Breast epithelium (tissue), 4 donors: ENCODE measurements at places on chromosomes 1 and 21. TPM values are rescaled to one million over a fixed set of nuclear protein-coding genes. Genes with fewer than 3 reads are reported as not detected.

Gene ADAMTS4
- 24.6 TPM for total RNA-seq

DNA sequence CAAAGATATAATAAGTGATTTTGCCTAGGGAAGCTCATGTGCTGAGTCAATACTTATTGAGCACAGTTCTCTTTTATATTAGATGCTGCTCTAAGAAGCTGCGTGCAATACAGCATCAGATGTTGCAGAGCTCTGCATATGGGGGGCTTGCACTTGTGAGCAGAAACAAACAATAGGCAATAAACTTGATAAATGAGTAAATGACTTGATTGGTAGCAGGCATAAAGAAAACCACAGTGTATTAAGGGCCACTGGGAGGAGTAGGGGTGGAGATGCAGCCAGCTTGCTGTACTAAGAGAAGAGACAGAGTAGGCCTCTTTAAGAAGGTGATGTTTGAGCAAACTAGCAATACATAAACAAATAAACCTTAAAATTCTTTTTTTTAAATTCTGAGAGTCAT is 598.5 kb upstream of the ADAMTS5 start:
- H3K27me3 ChIP-seq, result no peaks in the 10 kb centered on the region
- no peak overlapping the region for H3K27ac ChIP-seq
- H3K36me3 ChIP-seq, result no peaks in the 10 kb centered on the region
- no peaks in the 10 kb centered on the region for H3K4me1 ChIP-seq
- no peak overlapping the region for H3K4me3 ChIP-seq
- DNase-seq, result no peak

Gene CCDC24
- total RNA-seq, result 5.4 TPM

DNA sequence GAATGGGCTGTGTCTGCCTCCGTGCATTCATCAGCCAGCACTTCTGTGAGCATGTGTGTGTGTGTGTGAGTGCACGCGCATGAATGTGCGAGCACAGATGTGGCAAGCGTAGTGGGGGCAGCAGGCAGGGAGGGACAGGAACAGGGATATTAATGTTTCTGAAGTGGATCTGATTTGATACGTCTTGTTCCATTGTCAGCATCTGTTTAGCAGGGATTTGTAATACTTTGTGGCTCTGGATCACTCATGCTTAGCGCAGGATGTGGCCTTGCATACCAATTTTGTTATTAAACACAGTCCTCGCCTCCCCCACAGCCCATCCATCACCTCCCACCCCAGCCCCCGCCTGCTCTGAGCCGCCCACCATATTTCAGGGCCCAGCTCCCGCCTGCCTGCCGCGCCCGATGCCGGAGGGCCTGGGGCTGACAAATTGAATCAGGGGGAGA is 52.4 kb downstream of the TMEM53 start:
- no peak overlapping the region for H3K4me3 ChIP-seq
- DNase-seq, result no peak
- no peaks in the 10 kb centered on the region for H3K36me3 ChIP-seq
- H3K27ac ChIP-seq, result no peak overlapping the region
- H3K4me1 ChIP-seq, result peaks cover 4% of the 10 kb centered on the region
- peaks cover 2% of the 10 kb centered on the region for H3K27me3 ChIP-seq

Gene ACTA1
- 0.33 TPM for total RNA-seq

- no peak overlapping the region for H3K27ac ChIP-seq
- no peak for DNase-seq
Measured at GRCh38 chr1:155834296-155834926, 22.6 kb downstream of the GON4L start.

GRCh38 chr1:24470592-24470991 is 32.0 kb upstream of the RCAN3 start:
- DNase-seq, result no peak
- H3K27ac ChIP-seq, result no peak overlapping the region
- H3K4me3 ChIP-seq, result no peak overlapping the region
- no peaks in the 10 kb centered on the region for H3K36me3 ChIP-seq
- H3K4me1 ChIP-seq, result no peaks in the 10 kb centered on the region

DNA sequence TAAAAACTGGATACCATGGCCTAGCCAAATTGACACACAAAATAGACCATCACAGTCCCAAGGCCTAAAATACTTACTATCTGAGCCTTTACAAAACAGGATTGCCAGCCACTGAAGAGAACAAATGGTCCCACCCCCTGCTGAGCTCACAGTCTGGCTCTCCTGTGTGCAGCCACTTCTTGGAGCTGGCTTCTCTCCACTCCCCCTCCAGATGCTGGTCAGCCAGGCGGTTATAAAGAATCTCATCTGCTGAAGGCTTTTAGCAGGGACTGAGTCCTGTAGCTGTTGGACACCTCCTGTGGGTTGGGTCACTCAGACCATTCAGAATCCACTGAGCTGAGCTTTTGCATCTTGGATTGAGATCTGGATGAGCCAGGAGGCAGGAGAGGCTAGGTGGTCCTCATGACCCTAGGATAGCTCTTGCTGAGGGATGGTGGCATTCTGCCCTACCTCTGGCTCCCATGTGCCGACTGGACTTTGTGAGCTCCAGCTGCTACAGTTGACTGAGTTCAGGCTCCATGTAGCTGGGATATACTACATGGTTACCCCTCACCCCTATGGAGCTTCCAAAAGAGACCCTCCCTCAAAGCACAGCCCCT is 16.1 kb downstream of the OXCT2 start:
- DNase-seq, result no peak
- no peak overlapping the region for H3K27ac ChIP-seq
- H3K36me3 ChIP-seq, result peaks cover 14% of the 10 kb centered on the region
- no peak overlapping the region for H3K4me3 ChIP-seq
- H3K27me3 ChIP-seq, result no peaks in the 10 kb centered on the region

DNA sequence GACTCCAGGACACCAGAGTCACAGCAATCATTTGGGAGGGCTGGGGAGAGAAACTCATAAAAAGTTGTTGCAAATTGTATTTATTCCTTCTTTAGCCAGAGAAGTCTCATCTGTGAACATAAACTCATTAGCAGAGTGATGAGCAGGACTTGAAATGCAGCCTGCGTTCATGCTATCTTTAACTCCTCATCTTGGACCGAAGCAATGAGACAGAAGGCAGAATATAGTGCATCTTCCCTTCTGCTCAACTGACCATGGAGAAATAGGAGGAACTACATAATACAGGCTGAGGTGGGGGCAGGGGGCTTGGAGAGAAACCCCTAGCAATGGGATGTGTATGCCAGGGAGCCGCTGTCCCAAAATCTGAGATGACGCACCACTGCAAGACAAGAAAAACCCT is 121.8 kb upstream of the AJAP1 start:
- H3K4me1 ChIP-seq, result no peaks in the 10 kb centered on the region
- DNase-seq, result no peak
- no peak overlapping the region for H3K4me3 ChIP-seq
- no peak overlapping the region for H3K27ac ChIP-seq

Gene ETV3L
- total RNA-seq, result not detected

DNA sequence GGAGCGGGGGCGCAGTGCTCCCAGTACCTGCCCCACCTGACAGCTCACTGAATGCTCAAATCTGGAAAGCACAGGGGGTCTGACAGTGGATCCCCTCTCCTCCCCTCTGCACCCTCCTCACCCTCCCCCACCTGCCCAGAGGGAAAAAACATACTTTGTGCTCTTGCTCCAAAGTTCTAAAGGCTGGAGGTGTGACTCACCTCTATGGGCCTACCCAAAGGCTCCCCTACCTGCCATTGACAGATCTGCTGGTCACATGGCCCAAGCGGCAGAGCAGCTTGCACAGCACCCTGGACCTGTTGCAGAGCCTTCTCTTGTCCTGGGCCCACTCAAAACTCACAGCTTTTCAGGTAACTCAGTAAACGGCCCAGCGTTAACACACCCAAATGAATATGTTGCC is 55.7 kb downstream of the ADSS2 start:
- DNase-seq, result no peak
- no peak overlapping the region for H3K4me3 ChIP-seq
- H3K27me3 ChIP-seq, result no peaks in the 10 kb centered on the region
- no peaks in the 10 kb centered on the region for H3K36me3 ChIP-seq
- H3K27ac ChIP-seq, result no peak overlapping the region
- no peaks in the 10 kb centered on the region for H3K4me1 ChIP-seq
